Thoracic aorta (tissue), 2 donors: ENCODE measurements at places on chromosomes 3 and 15. TPM values are rescaled to one million over a fixed set of nuclear protein-coding genes. Genes with fewer than 3 reads are reported as not detected.

DNA sequence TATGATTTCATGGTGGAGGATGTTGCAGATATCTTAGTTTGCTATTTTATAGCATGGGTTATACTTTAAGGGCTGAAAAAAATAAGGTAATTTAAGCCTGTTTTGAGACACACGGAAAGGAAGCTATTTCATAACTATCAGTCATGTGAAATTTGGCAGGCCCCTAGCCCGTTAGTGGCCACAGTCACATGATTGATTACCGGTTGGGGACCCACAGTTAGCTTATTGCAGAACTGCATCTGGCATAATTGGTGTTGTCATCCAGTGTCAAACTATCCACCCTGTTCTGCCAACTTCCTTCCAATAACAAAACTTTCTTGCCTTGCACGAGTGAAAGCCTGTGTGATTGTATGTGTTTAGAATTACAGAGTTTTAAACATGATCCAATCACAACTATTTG, 35.2 kb downstream of the FNDC3B start:
- peak overlapping the region; percentile 0 for H3K27ac ChIP-seq
- no peak for DNase-seq
- H3K36me3 ChIP-seq = no peaks in the 10 kb centered on the region
- H3K4me3 ChIP-seq = no peak overlapping the region
- H3K27me3 ChIP-seq = no peaks in the 10 kb centered on the region

- H3K27me3 ChIP-seq = no peaks in the 10 kb centered on the region
- H3K36me3 ChIP-seq = no peaks in the 10 kb centered on the region
- no peak for DNase-seq
- H3K4me3 ChIP-seq = no peak overlapping the region
- H3K27ac ChIP-seq = no peak overlapping the region
- H3K4me1 ChIP-seq = no peaks in the 10 kb centered on the region
These were observed 28.8 kb downstream of the PPM1L start for GRCh38 chr3:160784853-160785252.

- H3K36me3 ChIP-seq = peaks cover 41% of the 10 kb centered on the region
- DNase-seq = no peak
- no peaks in the 10 kb centered on the region for H3K4me1 ChIP-seq
- no peak overlapping the region for H3K27ac ChIP-seq
These were observed 71.6 kb upstream of the RPL35A start for GRCh38 chr3:197878427-197878826.

- no peak overlapping the region for H3K4me3 ChIP-seq
- no peak overlapping the region for H3K27ac ChIP-seq
- no peak for DNase-seq
- H3K4me1 ChIP-seq = peaks cover 7% of the 10 kb centered on the region
- no peaks in the 10 kb centered on the region for H3K27me3 ChIP-seq
These were observed 12.5 kb upstream of the MYO1E start for GRCh38 chr15:59385171-59385570.

GRCh38 chr3:181998828-181999227, 287.1 kb downstream of the SOX2 start:
- H3K36me3 ChIP-seq = no peaks in the 10 kb centered on the region
- H3K27me3 ChIP-seq = no peaks in the 10 kb centered on the region
- H3K27ac ChIP-seq = no peak overlapping the region
- no peak for DNase-seq
- H3K4me1 ChIP-seq = no peaks in the 10 kb centered on the region

SAMMSON gene
- 3.4 TPM for total RNA-seq

DNA sequence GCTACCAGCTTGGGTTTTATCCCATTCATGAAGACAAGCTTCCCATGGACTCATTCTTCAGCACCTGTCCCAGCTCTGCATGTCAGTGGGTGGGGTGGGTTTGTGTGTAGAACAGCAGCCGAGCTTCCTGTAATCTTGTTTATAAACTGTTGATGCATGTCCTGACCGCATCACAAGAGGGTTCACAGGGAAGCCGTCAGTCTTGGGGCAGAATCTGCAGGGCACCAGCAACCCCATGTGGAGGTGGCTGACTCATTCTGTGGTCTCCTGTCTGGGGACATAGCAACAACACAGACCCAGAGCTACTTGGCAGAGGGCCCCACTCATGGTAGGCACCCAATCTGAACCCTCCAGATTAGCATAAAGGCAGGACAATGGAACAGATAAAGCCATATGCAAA, 35.6 kb downstream of the DAPK2 start:
- no peak overlapping the region for H3K4me3 ChIP-seq
- no peak for DNase-seq
- no peaks in the 10 kb centered on the region for H3K4me1 ChIP-seq
- H3K27ac ChIP-seq = no peak overlapping the region
- no peaks in the 10 kb centered on the region for H3K36me3 ChIP-seq

DNA sequence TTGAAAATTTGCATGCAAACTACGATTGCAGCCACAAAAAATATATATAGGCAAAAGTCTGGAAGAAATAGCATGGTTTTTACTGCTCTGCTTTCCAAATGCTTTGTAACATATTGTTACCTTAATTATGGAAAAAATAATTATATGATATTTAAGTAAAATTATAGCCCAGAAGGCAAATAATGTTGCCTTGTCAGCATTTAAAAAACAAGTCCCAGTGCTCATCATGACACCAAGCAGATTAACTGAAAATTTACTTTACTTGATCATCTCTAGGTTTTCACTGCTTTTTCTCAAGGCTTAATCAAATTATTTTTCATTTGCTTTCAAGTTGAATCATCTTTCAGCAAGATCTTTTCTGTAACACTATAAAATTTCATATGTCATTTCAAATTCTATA, 262.9 kb downstream of the ZMAT3 start:
- no peaks in the 10 kb centered on the region for H3K4me1 ChIP-seq
- no peak overlapping the region for H3K27ac ChIP-seq
- H3K4me3 ChIP-seq = no peak overlapping the region
- no peaks in the 10 kb centered on the region for H3K27me3 ChIP-seq
- no peaks in the 10 kb centered on the region for H3K36me3 ChIP-seq

- H3K36me3 ChIP-seq = no peaks in the 10 kb centered on the region
- H3K4me1 ChIP-seq = peaks cover 4% of the 10 kb centered on the region
- H3K4me3 ChIP-seq = peak overlapping the region; percentile 99
These were observed 419 bp downstream of the HYKK start for GRCh38 chr15:78507831-78508160.

BDH1 gene
- total RNA-seq = 5.3 TPM

DNA sequence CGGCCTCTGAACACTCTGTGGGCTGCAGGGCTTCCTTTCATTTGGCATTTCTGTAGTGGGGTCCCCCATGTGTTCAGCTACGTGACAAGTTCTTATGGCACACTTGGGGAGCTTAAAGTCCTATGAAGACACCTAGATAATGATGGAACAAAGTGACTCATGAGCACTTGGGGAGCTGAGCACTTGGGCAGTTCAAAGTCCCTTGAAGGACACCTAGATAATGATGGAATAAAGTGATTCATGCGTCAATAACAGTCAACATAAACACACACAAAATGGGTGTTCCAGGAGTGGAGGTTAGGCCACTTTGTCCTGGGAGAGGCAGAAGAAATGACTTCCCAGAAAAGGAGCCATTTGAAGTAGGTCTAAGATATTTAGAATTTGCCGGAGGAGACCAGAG, 66.6 kb downstream of the LDHAL6B start:
- no peak for DNase-seq
- H3K4me3 ChIP-seq = no peak overlapping the region

GRCh38 chr15:22913646-22914380, 66.4 kb downstream of the CYFIP1 start:
- H3K36me3 ChIP-seq = peaks cover 82% of the 10 kb centered on the region
- H3K27me3 ChIP-seq = no peaks in the 10 kb centered on the region
- H3K4me3 ChIP-seq = no peak overlapping the region
- H3K27ac ChIP-seq = no peak overlapping the region

DNA sequence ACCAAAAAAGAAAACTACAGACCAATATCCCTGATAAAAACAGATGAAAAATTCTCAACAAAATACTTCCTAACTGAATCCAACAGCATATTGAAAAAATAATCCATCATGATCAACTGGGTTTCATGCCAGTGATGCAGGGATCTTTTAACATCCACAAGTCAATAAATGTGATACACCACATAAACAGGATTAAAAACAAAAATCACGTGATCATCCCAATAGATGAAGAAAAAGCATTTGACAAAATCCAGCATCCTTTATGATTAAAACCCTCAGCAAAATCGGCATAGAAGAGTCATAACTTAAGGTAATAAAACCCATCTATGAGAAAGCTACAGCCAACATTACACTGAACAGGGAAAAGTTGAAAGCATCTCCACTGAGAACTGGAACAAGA, 107.5 kb downstream of the DCLK3 start:
- no peak overlapping the region for H3K4me3 ChIP-seq
- H3K27me3 ChIP-seq = no peaks in the 10 kb centered on the region
- H3K4me1 ChIP-seq = no peaks in the 10 kb centered on the region
- no peak overlapping the region for H3K27ac ChIP-seq

TERC gene
- total RNA-seq = 126 TPM

- no peak for DNase-seq
- no peaks in the 10 kb centered on the region for H3K4me1 ChIP-seq
- H3K27me3 ChIP-seq = no peaks in the 10 kb centered on the region
- no peak overlapping the region for H3K27ac ChIP-seq
These were observed 57.7 kb downstream of the GATM start for GRCh38 chr15:45320581-45321205.

- H3K4me1 ChIP-seq = peaks cover 8% of the 10 kb centered on the region
- H3K36me3 ChIP-seq = peaks cover 6% of the 10 kb centered on the region
- no peak overlapping the region for H3K4me3 ChIP-seq
- no peak for DNase-seq
These were observed 56.5 kb downstream of the KLF13 start for GRCh38 chr15:31383139-31383538.

C15orf62 gene
- total RNA-seq = not detected

DNA sequence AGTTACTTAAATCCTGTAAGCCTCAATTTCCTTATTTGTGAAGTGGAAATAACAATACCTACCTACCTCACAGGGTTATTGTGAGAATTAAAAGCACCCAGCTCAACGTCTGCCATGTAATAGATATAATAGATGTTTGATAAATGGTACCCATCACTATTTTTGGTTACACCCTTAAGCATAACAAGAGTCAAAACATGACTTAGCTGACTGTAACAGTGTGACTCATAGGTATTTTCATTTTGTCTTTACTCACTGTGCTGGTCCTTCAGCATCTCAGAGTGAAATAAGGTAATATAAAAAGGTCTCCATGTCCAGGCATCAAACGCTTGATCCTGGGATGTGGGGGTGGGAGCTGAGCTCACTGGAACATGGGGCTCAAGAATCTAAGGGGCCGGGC, 3.1 kb downstream of the CPLX3 start:
- H3K4me1 ChIP-seq = no peaks in the 10 kb centered on the region
- H3K4me3 ChIP-seq = no peak overlapping the region
- H3K27ac ChIP-seq = no peak overlapping the region
- no peaks in the 10 kb centered on the region for H3K36me3 ChIP-seq

SRPRB gene
- 32.8 TPM for total RNA-seq

DNA sequence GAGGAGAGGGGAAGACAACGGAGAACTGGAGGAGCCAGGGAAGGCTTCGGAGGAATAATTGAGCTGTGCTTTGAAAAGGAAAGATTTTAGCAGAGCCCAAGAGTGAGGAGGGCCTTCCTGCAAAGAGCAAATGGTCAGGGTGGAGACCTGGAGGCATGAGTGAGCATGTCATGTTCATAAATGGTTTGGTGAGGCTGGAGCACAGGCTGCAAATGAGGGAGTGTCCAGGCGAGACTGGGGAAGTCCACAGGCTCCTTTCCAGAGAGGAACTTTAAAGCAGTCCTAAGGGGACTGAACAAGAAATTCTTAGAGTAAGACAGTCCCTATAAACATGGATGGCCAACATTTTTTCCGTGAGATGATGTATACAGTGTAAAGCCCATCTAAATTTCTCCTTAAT, 108.8 kb downstream of the THSD4 start:
- H3K27me3 ChIP-seq = no peaks in the 10 kb centered on the region
- no peak for DNase-seq
- peaks cover 22% of the 10 kb centered on the region for H3K4me1 ChIP-seq
- H3K27ac ChIP-seq = no peak overlapping the region
- H3K4me3 ChIP-seq = no peak overlapping the region

DNA sequence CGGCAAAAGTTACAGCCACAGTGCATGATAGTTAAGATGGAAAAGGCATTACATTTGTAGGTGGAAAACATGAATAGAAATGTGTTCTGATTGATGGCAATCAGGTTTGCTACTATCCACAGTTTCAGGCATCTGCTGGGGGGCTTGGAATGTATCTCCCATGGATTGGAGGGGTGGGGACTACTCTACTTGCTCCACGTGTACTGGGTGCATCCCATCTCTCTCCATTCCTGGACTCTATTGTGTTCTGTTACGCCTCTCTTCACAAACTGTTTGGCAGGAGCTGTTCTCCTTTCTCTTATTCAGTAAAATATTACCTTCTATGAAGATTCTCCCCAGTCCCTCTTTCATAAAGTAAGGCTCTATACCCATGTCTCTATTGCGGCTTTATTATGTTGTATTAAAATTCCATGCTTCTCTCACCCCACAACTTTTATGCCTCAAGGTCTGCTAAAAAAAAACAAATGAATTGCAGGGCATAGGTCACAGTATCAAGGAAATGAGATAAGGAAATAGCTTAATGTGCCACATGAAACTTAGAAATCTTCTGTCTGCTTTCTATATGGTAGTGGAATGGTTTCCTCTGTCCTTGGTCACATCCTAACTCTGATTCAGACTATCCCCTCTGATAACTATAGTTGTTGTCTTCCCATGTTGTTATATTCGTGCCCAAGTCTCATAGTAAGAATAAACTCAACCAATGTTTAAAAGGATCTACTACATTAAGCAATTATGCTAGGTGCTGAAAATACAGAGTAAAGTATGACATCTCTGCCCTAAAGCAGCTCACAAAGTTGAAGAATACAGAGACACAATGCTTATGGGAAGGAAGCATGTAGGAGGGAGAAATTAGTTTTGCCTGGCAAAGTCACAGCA, 43.2 kb downstream of the LRRFIP2 start:
- peaks cover 38% of the 10 kb centered on the region for H3K4me1 ChIP-seq
- DNase-seq = no peak
- no peak overlapping the region for H3K4me3 ChIP-seq
- no peak overlapping the region for H3K27ac ChIP-seq

BRK1 gene
- total RNA-seq = 55.0 TPM

- no peak overlapping the region for H3K4me3 ChIP-seq
- no peaks in the 10 kb centered on the region for H3K36me3 ChIP-seq
- no peaks in the 10 kb centered on the region for H3K4me1 ChIP-seq
- no peak overlapping the region for H3K27ac ChIP-seq
- no peaks in the 10 kb centered on the region for H3K27me3 ChIP-seq
These were observed 290.7 kb upstream of the CTNNB1 start for GRCh38 chr3:40908612-40909011.

DNA sequence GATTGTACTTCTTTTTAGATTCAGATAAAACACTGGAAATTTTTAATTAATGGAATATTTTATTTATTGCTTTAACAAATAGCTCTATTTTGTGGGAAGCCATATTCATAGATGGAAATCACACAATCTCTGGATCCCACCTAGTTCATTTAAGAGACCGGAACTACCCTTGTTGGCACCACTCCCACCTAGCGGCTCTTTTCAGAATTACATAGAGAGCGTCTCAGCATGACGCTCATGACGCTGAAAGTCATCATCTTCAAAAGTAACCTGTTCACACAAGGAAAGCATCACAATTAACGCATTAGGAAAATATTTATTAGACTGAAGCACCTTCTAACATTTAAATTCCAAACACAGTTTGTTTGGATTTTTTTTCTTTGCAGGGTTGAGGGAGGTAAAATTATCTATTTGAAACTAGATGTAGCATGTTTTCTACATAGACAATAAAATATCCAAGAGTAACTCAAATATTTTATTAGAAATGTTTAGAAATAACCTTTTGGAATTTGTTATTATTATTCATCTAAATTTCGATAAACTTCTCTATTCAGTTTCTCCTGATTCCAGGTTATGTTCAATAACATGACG, 214.9 kb upstream of the ARRDC4 start:
- H3K27ac ChIP-seq = no peak overlapping the region
- no peaks in the 10 kb centered on the region for H3K27me3 ChIP-seq
- no peak overlapping the region for H3K4me3 ChIP-seq
- no peaks in the 10 kb centered on the region for H3K4me1 ChIP-seq

- H3K36me3 ChIP-seq = no peaks in the 10 kb centered on the region
These were observed 5.0 kb upstream of the SGO1 start for GRCh38 chr3:20190991-20191390.
